ENCODE measurements at places on chromosomes 7 and 10. TPM values are rescaled to one million over a fixed set of nuclear protein-coding genes. Genes with fewer than 3 reads are reported as not detected.

The MLXIPL gene
- total RNA-seq = 1.1 TPM

The NUDCD3 gene
- total RNA-seq = 49.6 TPM

The CCDC7 gene
- 0.72 TPM for total RNA-seq

The ZNF804B gene
- total RNA-seq = not detected

The RPEL1 gene
- 0.07 TPM for total RNA-seq

The UCMA gene
- total RNA-seq = not detected

The CYP26C1 gene
- total RNA-seq = not detected

The GPC2 gene
- 0.34 TPM for total RNA-seq

The POLR2J3 gene
- total RNA-seq = 35.7 TPM

The CDNF gene
- total RNA-seq = 1.3 TPM

The ACADSB gene
- total RNA-seq = 7.8 TPM

The FAM131B gene
- 0.28 TPM for total RNA-seq

Measured in A549 treated with AZD2906 at 1 μM for 4 hours (cell line).